ENCODE measurements at places on chromosomes 2 and 18. TPM values are rescaled to one million over a fixed set of nuclear protein-coding genes. Genes with fewer than 3 reads are reported as not detected.

DNA sequence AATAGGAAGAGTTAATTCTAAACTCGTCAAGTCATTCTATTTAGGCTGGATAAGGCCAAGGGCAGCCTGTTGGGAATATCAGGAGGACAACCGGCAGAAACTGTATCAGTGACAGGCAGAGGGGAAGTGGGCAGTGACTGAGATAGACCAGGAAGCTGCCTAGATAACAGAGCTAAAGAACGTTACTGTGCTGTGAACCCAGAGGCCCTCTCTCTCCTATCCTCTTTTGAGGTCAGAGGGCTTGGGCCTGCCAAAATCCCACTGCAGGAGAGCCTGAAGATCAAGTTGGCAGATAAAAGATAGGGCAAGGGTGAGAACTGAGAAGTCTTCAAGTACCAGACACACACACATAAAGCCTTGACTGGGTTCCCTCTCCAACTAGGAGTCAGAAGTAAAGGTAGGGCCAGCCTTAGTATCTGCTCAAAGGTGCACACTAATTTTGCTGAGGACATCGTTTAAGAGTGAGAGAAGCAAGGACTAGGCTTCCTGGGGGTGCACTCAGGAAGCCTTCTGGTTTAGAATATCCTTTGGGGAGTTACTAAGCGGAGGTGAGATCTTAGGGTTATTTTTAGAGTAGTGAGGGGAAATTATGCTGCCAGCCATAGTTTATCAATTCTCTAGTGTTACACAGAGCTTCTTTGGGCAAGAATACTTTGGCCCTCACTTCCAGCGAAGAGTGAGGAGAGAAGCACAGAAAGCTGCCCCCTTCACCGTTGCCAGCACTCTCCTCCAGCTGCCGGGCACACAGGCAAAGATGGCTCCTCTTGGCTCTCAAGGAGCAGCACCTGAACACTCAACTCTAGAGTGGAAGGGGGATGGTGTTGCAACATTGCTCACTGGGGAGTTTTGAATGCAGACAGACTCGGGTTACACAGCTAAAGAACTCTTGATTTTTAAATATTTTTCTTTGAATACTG, 9.8 kb downstream of the CAVIN2 start:
- no peak for DNase-seq

DNA sequence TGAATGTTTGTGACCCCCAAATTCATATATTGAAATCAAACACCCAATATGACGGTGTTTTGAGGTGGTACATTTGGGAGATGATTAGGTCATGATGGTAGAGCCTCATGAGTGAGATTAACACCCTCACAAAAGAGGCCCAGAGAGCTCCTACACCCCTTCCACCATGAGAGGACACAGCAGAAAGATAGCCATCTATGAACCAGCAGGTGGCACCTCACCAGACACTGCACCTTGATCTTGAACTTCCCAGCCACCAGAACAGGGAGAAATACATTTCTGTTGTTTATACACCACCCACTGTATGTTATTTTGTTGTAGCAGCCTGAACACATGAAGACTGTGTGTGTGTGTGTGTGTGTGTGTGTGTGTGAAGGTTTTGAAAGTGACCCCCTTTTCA, 58.1 kb downstream of the ST3GAL5 start:
- DNase-seq = no peak

GRCh38 chr2:148531235-148531634, 113.3 kb upstream of the EPC2 start:
- no peak for DNase-seq

DNA sequence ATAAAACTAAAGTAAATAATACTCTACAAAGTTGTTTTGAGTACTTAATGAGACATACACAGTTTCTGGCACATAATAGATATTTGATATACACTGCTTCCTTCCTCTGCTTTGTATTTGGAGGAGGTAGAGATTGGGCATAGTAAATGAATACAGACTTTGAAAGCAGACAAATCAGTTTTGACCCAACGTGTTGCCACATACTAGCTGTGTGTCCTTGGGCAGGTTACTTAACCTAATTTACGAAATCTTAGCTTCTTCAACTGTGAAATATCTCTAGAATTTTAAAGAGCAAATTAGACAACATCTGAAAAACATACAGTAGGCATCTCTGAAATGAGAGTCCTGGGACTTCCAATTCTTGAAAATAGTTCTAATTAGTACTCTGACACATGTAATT, 425.4 kb downstream of the TGIF1 start:
- DNase-seq = no peak

GRCh38 chr18:47215554-47216138, 35.8 kb downstream of the SKOR2 start:
- no peak for DNase-seq

DNA sequence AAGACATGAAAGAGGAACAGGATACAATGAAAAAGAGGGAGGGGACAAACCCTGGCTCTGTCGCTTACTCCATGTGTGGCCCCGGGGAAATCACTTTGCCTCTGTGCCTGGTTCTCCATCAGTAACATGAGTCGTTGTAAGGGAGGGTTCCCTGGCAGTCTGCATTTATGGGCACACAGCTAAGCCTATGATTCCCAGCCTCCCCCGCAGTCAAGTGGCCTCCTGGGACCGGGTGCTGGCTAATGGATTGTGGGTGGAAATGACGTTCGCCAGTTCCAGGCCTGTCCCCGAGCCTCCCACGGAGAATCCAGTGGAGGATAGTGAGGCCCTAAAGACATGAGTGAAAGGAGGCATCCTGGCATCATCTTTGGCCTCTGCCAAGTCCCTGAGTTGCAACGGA, 42.7 kb downstream of the SFXN5 start:
- no peak for DNase-seq

DNA sequence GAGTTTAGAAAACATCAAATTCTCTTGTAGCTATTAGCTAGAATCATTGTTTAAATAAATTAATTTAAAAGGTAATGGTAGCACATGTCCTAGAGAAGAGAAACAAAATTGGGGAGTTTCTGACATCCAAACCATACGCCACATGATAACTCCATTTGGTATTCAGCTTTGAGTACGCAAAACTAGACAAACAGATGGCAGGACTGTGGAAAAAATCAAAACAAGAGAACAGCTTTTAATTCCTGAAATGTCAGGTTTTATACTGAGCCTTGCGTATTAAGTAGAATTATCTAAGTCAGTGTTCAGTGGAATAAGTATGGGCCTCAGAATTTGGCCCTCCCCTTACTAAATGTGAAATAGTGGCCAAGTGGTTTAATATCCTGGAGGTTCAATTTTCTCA, 82.4 kb upstream of the PDE1A start:
- DNase-seq = no peak

GRCh38 chr2:174606336-174606735, 8.7 kb upstream of the WIPF1 start:
- DNase-seq = no peak

- DNase-seq = no peak
These were observed 28.1 kb upstream of the SATB2 start for GRCh38 chr2:199485732-199486335.

DNA sequence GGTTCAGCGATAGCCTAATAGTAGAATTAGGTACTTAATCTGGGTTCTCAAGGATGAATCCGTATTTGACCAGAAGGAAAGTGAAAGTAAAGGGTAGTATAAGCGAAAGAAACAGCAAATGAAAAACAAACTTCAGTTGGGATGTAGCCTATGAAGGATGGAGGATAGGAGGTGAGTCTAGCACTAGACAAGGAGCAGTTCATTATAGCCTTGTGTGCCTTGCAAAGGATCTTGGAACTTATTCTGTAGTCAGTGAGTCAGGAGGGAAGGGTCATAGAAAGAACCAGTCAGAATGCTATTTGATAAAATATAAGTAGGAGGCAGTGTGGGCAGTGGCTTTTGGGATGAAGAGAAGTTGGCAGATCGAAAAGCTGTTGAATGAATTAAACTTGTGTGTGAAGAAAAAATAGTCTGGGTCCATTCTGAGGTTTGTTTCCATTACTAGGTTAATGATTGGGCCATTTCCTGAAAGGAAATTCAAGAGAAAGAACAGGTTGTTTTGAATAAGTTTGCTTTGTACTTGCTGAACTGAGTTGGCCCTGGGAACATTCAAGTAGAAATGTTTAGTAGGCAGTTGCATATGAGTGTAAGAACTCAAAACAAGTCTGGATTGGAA, 48.5 kb downstream of the ANKRD12 start:
- DNase-seq = no peak

GRCh38 chr2:122031544-122032263, 276.3 kb downstream of the TSN start:
- DNase-seq = no peak

GRCh38 chr2:108145557-108146326, 94.0 kb upstream of the SULT1C3 start:
- no peak for DNase-seq

DNA sequence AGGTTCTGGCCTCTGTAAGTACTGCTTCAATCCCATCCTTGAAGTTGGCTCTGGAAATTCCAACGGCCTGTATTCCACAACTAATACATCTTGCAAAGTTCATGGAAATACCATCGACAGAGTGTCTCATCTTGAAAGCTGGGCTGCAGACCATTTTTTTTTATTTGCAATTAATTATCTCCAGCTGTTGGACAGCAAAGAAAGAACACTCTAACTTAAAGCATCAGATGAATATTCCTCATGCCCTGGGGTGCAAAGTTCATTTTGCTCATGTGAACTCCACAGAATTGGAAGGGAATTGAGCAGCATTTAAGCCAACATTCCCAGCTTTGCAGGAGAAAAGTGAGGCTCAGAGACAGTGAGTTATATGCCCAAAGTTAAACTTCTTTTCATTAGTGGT, 96.5 kb upstream of the PIEZO2 start:
- DNase-seq = no peak

- DNase-seq = no peak
These were observed 320.9 kb upstream of the FSIP2 start for GRCh38 chr2:185417688-185418087.

DNA sequence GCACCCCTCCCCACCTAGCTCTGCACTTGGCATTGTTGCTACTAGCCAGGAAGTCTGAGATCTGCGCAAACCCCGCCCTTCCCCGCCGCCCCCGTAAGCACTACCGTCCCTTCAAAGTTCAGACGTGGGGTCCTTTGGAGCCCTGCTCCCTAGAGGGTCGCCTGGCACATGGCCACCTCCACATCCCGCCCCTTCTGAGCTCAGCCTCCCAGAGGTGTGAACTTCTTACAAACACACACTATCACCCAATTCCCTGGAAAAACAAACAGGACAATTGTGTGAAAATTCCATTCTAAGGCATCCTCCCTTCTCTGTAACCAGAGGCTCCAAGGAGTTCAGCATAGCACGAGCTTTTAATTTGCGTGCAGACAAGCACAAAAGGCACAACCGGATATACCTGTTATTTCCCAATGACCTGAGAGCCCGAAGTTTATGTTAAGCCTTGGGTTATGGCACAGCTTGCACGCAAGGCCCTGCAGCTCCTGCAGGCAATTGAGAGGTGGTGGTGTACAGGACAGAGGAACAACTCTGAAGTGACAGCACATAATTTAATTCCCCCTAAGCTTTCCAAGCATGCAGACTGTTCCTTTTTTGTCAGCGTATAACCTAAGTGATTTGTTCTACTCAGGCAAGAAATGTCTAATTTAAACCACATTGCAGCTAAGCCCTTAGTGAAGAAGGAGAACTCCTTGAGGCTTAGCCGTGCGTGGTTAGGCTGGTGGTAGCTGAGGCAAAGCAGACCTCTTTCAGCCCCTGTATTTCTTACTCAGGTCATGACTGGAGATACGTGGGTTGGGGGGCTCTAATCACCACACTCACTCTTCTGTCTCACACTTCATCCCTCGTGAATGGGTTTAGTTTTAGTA, 20.3 kb upstream of the CYP1B1 start:
- DNase-seq = no peak

GRCh38 chr2:118003396-118003824, 10.5 kb downstream of the CCDC93 start:
- no peak for DNase-seq

DNA sequence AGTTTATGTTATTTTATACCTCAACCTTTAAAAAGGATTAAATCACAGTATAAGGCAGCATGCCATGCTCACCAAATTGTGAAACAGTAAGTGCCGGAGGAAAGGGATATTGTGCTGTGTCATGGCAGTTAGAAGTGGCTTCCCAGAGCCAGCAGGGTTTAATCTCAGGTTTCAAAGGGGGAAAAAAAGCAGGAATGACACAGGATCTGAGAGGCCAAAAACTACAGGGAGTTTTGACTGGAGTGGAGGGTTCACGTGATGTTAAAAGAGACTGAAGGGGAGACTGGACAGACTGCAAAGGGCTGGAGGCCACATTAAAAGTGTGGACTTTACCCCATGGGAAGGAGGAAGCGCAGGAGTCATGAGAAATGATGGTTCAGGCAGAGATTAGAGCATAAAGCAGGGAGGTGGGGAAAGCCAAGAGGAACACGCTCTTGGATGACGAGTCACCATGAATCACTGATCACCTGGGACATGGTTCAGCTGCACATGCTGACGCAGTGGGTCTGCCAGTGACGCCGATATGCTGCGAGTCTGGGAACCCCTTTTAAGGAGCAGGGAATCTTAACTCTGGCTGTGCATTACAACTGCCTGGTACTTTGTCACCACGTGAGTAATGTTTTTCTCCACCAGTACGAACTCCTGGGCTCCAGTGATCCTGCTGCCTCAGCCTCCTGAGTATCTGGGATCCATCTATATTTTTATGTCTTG, 6.1 kb downstream of the CHMP1B start:
- DNase-seq = no peak

GRCh38 chr2:239401067-239401880, 454 bp upstream of the HDAC4 start:
- peak; percentile 99 for DNase-seq

DNA sequence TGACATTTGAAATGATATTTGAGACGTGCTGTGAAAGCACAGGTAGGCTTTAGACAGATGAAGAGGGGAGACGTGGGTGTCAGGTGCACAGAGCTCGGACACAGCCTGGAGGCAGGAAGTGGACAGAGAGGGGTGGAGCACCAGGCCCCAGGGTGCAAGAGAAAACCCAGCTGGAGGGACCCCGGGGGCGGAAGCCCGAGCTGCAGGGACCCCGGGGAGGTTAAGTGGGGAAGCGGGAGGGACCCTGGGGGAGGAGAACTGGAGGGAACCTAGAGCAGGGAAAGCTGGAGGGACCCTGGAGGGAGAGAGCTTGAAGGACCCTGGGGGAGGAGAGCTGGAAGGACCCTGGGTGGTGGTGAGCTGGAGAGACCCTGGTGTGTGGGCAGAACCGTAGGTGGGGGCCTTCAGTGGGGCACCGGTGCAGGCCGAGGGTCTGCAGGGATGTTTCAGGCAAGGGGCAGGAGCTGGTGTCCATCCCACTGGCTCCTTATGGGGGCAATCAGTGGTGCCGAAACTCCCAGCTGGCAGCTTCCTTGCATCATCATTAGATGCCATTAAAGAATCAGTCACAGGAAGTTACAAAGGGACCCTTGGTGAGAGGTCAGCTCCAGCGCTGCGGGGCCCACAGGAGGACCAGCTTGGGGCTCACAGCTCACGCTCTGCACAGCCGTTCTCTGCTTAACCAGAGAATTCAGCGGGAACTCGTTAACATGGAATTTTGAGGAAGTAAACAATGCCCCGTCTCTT, 246.6 kb downstream of the EIPR1 start:
- no peak for DNase-seq

GRCh38 chr18:76213991-76214390, 281.1 kb downstream of the ZNF516 start:
- DNase-seq = no peak

- DNase-seq = no peak
These were observed 44.6 kb upstream of the SERPINE2 start for GRCh38 chr2:224083638-224084037.

- DNase-seq = no peak
These were observed 3.0 kb downstream of the PAX8 start for GRCh38 chr2:113275556-113276215.

The MALL gene
- 0.13 TPM for total RNA-seq

The SCN9A gene
- total RNA-seq = 0.21 TPM

The LRP2 gene
- total RNA-seq = not detected

The FHOD3 gene
- not detected for total RNA-seq

The LOXHD1 gene
- 0.30 TPM for total RNA-seq

The SLC30A3 gene
- 0.13 TPM for total RNA-seq

The SP9 gene
- not detected for total RNA-seq
